ENCODE measurements at places on chromosomes 3 and 15.

- DNase-seq: no peak
- H3K4me1 ChIP-seq: no peaks in the 10 kb centered on the region
- H3K27ac ChIP-seq: no peak overlapping the region
- H3K27me3 ChIP-seq: no peaks in the 10 kb centered on the region
- no peak overlapping the region for H3K4me3 ChIP-seq
- H3K36me3 ChIP-seq: no peaks in the 10 kb centered on the region
Observed at GRCh38 chr15:69861331-69862171, 236.2 kb downstream of the TLE3 start.

- peak overlapping the region; percentile 90 for H3K27ac ChIP-seq
- peak overlapping the region; percentile 71 for H3K4me3 ChIP-seq
- DNase-seq: no peak
- H3K36me3 ChIP-seq: peaks cover 50% of the 10 kb centered on the region
Observed at GRCh38 chr3:197296545-197296944, 1.9 kb downstream of the DLG1 start.

GRCh38 chr15:44193651-44194322, 1.3 kb downstream of the FRMD5 start:
- peak overlapping the region; percentile 81 for H3K27ac ChIP-seq
- no peaks in the 10 kb centered on the region for H3K36me3 ChIP-seq
- no peaks in the 10 kb centered on the region for H3K27me3 ChIP-seq
- peak overlapping the region; percentile 63 for H3K4me3 ChIP-seq
- H3K4me1 ChIP-seq: peaks cover 22% of the 10 kb centered on the region
- no peak for DNase-seq

- no peak overlapping the region for H3K27ac ChIP-seq
- DNase-seq: no peak
- H3K36me3 ChIP-seq: no peaks in the 10 kb centered on the region
- H3K4me3 ChIP-seq: no peak overlapping the region
- H3K27me3 ChIP-seq: no peaks in the 10 kb centered on the region
Observed at GRCh38 chr3:185059766-185060165, 93.1 kb downstream of the C3orf70 start.

- H3K4me1 ChIP-seq: no peaks in the 10 kb centered on the region
- DNase-seq: no peak
- no peaks in the 10 kb centered on the region for H3K36me3 ChIP-seq
- H3K4me3 ChIP-seq: no peak overlapping the region
- H3K27ac ChIP-seq: no peak overlapping the region
Observed at GRCh38 chr15:77825252-77825542, 192.5 kb upstream of the LINGO1 start.

GRCh38 chr3:102106416-102107097, 257.2 kb downstream of the NFKBIZ start:
- H3K36me3 ChIP-seq: no peaks in the 10 kb centered on the region
- no peaks in the 10 kb centered on the region for H3K27me3 ChIP-seq

- no peaks in the 10 kb centered on the region for H3K4me1 ChIP-seq
- H3K4me3 ChIP-seq: no peak overlapping the region
- no peaks in the 10 kb centered on the region for H3K36me3 ChIP-seq
- no peak overlapping the region for H3K27ac ChIP-seq
Observed at GRCh38 chr3:14278799-14279625, 100.4 kb downstream of the LSM3 start.

- peaks cover 62% of the 10 kb centered on the region for H3K36me3 ChIP-seq
- H3K4me1 ChIP-seq: peaks cover 6% of the 10 kb centered on the region
- H3K4me3 ChIP-seq: no peak overlapping the region
- no peaks in the 10 kb centered on the region for H3K27me3 ChIP-seq
- no peak overlapping the region for H3K27ac ChIP-seq
Observed at GRCh38 chr3:172289583-172289982, 158.7 kb downstream of the GHSR start.

DNA sequence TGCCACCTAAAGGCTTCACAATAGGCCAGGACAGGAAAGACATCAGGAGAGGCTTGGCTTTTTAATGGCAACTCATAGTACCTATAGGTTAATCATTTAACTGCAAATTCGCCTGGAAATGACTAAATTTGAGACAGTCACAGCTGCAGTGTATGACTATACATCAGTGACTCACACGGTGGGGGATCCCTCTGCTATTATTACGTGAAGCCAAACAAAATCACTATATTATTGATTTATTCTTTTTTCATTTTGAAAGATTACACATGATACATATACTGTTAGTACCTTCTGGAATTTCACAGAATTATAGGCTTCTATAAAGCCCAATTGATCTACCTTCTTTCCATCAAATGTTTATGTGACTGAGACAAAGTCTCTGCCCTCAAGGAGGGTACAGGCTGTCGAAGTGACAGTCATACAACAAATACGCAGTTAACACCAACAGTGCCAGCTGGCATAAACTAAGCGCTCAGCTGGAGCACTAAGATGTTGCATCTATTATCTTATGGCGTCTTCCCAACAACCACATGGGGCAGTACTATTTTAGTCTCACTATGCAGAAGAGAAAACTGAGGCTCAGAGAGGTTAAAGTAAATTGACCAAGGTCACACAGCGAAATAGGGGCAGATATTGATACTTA, 82.0 kb upstream of the LMOD3 start:
- H3K27me3 ChIP-seq: no peaks in the 10 kb centered on the region
- H3K36me3 ChIP-seq: peaks cover 3% of the 10 kb centered on the region
- H3K27ac ChIP-seq: peak overlapping the region; percentile 81
- H3K4me1 ChIP-seq: peaks cover 29% of the 10 kb centered on the region

- H3K4me1 ChIP-seq: no peaks in the 10 kb centered on the region
- no peak overlapping the region for H3K27ac ChIP-seq
- peaks cover 6% of the 10 kb centered on the region for H3K36me3 ChIP-seq
- no peak for DNase-seq
- H3K4me3 ChIP-seq: no peak overlapping the region
Observed at GRCh38 chr15:85063522-85064079, 81.9 kb downstream of the PDE8A start.
